T-helper 17 cell (primary cell): ENCODE measurements at places on chromosomes 16 and 17. TPM values are rescaled to one million over a fixed set of nuclear protein-coding genes. Genes with fewer than 3 reads are reported as not detected.

Gene OR1F1
- not detected for total RNA-seq

Gene MARVELD3
- total RNA-seq, result not detected

- no peak for DNase-seq
Measured at GRCh38 chr17:45436161-45436560, 3.5 kb upstream of the ARHGAP27 start.

DNA sequence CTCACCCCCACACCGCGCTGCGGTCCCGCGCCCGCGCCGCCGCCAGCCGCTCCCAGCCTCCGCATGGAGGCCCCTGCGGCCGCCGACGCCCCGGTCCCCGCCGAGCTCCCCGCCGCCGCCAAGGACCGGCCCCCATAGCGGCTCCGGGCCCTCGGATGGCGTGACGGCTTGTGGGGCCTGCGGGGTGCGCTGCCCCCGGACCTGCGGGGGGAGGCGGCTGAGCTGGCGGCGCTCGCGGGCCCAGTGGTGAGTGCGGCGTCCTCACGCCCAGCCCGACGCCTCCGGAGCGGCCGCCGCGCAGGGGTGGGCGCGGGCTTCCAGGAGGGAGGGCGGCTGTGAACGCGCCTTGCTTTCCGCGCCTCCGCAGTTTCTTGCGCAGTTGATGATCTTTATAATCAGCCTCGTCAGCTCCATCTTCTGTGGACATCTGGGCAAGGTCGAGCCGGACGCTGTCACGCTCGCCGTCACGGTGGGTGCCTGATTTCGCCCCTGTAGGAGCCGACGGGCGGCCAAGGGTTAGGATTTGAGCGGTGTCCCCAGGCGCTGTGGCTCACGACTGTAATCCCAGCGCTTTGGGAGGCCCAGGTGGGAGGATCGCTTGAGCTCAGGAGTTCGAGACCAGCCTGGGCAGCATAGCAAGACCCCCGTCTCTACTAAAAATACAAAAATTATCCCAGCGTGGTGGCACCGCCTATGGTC lies 46.4 kb downstream of the SLC47A1 start:
- DNase-seq, result no peak

DNA sequence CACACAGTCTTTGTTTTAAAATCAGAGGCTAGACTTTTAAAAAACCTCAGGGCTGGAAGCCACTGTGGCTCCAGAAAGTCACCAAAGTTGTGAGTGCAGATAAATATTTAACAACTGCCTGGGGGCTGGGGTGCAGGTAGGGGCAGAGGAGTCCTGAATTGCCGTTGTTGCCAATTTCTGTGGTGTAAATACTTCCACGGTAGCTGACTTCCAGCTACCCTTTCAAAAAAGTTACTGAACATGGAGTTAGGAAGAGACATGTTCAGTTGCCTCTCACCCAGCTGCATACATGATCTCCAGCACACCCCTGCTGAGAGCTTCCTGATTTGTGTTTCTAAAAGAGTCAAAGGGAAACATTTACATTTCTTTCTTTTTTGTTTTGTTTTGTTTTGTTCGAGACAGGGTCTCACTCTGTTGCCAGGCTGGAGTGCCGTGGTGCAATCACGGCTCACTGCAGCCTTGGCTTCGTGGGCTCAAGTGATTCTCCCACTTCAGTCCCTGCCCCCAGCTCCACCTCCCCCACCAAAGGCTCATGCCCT lies 58.7 kb downstream of the PLXDC1 start:
- DNase-seq, result no peak

GRCh38 chr17:75059369-75060345 lies 12.6 kb downstream of the KCTD2 start:
- no peak for DNase-seq

DNA sequence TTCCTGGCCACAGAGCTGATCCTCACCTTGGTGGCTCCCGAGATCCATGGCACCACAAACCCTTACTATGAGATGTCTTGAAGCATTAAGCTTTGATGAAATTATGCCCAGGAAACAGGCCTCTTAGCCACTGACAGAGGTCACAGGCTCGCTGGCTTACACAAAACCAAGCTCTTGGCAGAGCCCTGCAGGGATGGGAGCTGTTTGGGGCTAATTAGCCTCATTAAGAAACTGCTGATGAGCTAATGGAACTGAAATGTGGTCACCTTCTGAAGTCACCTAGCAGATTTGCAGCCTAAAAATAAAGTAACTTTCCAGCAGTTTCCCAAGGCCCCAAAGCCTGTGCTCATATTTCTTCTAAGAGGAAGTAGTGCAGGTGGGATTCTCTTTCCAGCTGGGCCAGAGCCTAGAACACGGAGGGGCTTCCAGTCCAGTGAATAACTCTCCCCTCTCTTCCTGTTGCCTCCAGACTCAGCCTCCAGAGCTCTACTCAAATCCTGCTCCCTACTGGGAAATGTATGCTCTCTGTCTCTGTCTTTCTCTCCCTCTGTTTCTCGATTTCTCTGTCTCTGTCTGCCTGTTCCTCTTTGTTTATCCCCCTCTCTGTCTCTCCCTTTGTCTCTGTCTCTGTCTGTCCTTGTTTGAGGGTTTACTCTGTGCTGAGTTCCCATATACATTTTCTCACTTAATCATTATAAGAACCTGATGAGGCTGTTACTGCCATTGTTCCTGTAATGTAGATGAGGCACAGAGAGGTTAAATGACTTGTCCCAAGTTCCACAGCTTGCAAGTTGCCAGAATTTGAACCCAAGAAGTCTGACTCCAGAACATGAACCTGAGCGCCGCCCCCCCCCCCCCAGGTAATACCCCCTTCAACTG lies 338.9 kb downstream of the CA10 start:
- no peak for DNase-seq

Gene RASD1
- total RNA-seq, result 0.97 TPM

GRCh38 chr17:31522284-31522931 lies 130.9 kb downstream of the RAB11FIP4 start:
- no peak for DNase-seq

DNA sequence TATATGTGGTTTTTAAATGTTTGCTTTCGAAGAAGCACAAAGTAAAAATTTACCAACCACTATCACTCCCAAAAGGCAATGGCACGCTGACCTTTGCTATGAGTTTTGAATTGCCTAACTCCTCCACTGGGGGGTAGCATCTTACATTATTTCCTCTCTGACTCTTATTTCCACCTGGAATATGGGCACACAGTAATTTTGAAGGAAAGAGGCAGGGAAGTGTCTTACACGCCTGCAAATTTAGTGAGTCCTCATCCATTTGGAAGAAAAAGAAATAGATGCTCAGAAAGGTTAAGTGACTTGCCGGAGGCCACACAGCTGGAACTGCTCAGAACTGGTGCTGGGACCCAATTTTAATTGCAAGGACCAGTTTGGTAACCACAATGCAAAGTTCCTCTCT lies 29.9 kb upstream of the IRX6 start:
- no peak for DNase-seq

DNA sequence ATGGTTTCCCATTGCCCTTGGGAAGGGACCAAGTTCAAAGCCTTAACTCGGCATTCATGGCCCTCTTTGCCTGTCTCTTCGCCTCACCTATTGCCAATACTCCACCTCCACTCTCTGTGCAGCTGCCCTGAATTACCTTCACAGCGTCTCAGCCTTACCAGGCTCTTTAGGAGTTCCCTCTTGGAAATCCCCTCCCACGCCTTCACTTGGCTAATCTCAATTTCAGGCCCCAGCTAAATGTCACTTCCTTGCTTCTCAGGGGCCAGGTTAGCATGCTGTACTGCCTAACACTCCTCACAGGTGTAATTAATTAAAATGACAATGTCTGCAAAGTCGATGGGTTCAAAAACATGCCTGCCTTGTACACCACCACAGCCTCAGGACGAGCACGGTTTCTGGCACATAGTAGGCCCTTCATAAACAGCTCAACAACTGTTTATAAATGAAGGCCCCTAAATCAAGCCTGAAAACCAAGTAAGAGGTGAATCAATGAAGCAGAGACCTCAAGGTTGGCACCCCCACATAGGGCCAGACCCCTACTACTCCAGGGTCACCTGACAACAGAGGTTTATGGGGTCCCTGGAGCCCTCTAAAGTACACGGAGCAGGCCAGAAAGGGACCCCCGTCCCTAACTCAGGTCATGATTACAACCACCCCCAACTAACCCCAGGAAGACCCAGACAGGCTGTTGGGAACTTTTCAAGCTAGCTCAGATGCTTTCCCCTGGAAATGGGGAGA lies 11.2 kb upstream of the EEF2K start:
- no peak for DNase-seq

Gene TMC6
- total RNA-seq, result 822 TPM

GRCh38 chr16:51994597-51994996 lies 552.3 kb downstream of the TOX3 start:
- DNase-seq, result no peak

DNA sequence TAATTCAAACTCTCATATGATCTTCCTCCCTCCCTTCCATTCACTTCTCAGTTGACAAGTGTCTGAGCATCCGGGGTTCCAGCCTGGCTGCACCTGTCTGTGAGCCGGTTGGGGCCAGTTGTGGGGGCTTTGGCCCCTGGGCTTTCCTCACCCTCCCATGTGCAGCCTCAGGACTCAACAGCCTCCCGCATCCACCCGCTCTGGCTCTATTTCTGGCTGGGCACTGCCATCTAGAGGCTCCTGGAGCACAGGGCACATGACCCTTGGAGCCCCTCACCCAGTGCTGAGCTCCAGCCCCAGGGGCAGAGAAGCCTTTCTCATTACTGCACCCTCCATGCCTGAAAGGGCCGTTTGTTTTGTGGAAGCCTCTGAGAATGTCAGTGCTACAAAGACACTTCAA lies 43.3 kb downstream of the HAPSTR1 start:
- DNase-seq, result peak; percentile 36

DNA sequence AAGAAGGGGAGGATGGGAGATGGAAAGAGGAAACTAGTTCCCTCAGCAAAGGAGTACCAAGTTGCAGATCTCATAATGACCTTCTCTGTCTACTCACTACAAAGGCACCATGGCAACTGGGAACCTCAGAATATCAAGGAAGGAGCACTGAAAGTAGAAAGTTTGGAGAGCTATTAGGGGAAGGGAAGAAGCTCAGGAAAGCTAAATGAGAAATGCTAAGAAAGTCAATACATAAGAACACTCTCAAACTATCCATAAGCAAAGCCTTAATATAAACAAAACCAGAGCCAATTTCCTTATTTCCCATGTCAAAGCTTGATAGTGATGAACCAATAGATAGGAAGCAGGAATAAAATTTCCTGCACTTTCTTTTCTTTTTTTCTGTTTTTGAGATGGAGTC lies 57.9 kb upstream of the C17orf78 start:
- no peak for DNase-seq

Gene KRTAP9-8
- total RNA-seq, result not detected

GRCh38 chr17:4858068-4858881 lies 25.1 kb downstream of the MINK1 start:
- no peak for DNase-seq

Gene ADGRG1
- 0.65 TPM for total RNA-seq

Gene GPRC5B
- 2.9 TPM for total RNA-seq

Gene ENPP7
- not detected for total RNA-seq

DNA sequence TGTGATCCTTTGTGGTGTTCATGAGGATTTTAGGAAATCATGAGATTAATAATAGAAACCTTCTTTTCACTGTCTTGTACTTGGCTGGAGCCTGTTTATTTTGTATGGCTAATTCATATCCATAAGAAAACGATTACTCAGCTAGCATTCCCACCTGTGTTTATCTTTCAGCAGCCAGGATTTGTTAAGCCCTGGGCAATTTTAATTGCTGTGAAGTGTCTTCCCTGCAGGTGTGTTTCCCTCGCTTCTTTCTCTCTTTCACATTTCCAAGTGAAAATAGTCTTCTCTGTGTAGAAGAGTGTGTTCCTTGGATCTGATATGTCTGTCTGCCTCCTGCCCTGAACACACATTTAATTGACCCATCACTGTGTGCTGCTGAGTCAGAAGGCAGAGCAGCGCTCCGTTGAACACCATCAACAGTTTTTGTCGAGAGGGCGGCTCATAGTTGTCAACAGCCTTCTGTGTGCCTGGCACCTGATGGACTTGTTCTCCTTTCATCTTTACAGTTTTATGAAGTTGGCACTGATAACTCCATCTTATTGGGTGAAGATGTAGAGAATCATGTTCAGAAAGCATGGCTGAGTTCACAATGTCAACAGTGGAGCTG lies 83.2 kb downstream of the SPECC1 start:
- DNase-seq, result no peak

DNA sequence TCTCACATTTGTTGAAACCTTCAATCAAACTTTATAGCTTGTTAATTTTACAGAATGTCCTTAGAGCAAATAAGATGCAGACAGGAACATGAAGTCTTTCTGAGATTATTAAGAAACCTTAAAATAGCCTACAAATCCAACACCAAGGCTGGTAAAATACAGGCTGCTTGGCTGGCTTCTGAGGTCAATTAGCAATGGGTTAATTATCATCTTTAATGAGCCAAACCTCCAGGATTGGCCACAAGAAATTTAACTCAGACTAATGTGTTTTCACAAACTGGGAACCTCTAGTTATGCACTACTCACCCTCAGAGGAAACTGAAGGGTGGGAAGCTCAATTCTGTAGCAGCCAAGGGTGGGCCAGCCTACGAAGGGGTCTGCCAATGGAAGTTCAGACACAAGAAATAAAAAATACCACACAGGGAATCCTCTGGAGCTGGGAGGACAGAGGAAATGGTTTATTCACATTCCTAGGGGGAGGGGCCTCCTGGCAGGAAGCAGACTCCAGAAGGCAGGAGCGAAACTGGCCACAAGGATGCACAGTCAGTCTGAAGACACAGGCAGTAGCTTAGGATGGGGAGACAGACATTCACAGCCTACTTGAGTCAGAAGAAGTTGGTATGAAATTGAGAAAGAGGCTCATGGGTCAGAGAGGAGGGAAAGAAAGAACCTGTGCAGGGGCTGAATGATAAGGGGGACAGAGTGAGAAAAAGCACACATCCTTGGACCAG lies 36.1 kb downstream of the HIC1 start:
- DNase-seq, result no peak

DNA sequence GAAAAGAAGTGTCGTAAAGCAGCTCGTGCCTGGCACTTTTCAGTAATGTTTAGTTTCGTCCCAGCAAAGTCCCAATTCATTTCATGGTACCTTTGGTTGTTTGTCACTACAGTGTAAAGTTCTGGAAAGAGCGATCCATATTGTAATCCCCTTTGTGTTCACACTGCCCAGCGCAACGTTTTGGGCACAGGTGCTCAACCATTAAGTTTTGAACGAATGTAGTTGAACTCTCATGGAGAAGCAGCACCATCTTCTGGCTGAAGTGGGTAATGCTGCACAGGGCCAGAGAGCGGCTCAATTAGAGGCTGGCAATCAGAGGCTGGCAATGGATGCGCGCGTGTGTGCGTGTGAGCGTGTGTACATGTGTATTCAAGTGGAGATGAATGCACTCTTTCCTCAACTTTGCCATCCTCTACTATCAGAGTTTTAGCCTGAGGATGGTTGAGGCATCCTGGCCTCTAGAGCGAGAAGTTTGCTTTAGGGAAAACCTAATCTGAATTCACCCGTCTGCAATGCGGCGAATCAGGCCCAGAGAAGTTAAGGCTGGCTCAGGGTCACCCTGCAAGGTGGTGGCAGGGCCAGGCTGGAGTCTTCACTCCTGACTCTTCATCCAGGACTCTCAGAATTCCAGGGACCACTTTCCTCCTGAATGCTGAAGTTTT lies 29.9 kb downstream of the DYNLL2 start:
- DNase-seq, result peak; percentile 64

GRCh38 chr17:6455321-6455705 lies 11.1 kb downstream of the PIMREG start:
- no peak for DNase-seq
